Right renal pelvis (tissue), 4 donors: ENCODE measurements at places on chromosomes 4 and X. TPM values are rescaled to one million over a fixed set of nuclear protein-coding genes. Genes with fewer than 3 reads are reported as not detected.

Gene PAGE2
- polyA plus RNA-seq, result not detected

Gene NPY1R
- polyA plus RNA-seq, result 24.2 TPM

Gene SLC10A6
- polyA plus RNA-seq, result 0.11 TPM

Gene F11
- 2.9 TPM for polyA plus RNA-seq

Gene ADH1A
- polyA plus RNA-seq, result 0.28 TPM

Gene BEX1
- 48.4 TPM for polyA plus RNA-seq

Gene CENPVL3
- polyA plus RNA-seq, result 1.9 TPM

Gene FSTL5
- 3.8 TPM for polyA plus RNA-seq

Gene SSX2B
- polyA plus RNA-seq, result not detected

Gene SPANXB1
- not detected for polyA plus RNA-seq

Gene KLF8
- polyA plus RNA-seq, result 5.7 TPM

Gene TEX13C
- not detected for polyA plus RNA-seq

Gene GPR50
- 0.11 TPM for polyA plus RNA-seq

Gene CENPVL1
- polyA plus RNA-seq, result 0.36 TPM

Gene SLIT2
- 53.6 TPM for polyA plus RNA-seq

Gene DTHD1
- polyA plus RNA-seq, result not detected

Gene PASD1
- polyA plus RNA-seq, result not detected

Gene SPACA5
- not detected for polyA plus RNA-seq

Gene FOXO4
- 29.3 TPM for polyA plus RNA-seq

Gene SYTL4
- polyA plus RNA-seq, result 23.0 TPM

Gene ENOPH1
- 89.7 TPM for polyA plus RNA-seq

Gene CENPVL2
- polyA plus RNA-seq, result 0.10 TPM

Gene CTAG2
- not detected for polyA plus RNA-seq

Gene PALLD
- 246 TPM for polyA plus RNA-seq
